DMS79 treated with DMSO at 0.1 percent for 48 hours (cell line): ENCODE measurements at places on chromosomes 1 and 21.

GRCh38 chr1:93769777-93770176 is 88.1 kb upstream of the BCAR3 start:
- no peak for DNase-seq

DNA sequence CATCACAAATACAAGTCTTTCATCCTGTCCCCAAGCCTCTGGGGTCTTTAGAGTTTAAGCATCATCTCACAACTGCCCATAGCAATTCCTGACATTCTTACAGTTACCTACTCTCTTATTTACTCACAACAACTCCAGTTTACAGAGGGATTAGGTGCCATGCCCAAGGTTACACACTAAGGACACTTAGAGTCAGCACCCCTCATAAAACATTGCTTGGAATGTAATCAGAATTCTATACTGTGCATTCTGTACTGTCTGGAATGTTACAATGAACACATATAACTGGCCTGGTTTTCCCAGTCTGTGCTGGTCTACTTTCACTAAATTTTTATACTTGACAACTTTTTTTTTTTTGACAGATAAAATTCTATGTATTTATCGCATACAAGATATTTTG is 14.5 kb upstream of the RBM15 start:
- no peak for DNase-seq

DNA sequence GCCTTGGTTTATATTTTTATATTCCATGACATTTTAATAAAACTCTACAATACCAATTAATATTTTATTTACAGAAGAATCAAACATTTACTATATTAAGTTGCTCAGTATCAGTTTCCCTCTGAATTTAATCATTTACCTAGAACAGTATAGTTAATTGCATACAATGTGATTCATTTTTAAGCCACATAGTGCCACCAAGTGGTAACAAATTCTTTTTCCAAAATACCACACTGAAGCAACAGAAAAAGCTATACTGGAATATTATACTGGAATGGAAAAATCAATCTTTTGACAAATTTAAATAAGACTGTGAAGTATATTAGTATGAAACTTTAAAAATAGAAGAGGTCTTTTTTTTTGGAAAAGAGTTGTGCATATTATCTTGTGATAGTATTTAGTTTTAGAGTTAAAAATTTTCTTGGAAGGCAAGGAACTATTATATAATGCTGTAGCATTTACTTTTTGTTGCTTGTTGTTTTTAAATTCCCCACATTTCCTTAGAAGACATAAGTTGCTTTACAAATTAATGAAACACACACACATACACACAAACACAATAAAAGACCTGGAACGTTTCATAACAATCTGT is 57.3 kb downstream of the ZNF644 start:
- DNase-seq: peak; percentile 13

DNA sequence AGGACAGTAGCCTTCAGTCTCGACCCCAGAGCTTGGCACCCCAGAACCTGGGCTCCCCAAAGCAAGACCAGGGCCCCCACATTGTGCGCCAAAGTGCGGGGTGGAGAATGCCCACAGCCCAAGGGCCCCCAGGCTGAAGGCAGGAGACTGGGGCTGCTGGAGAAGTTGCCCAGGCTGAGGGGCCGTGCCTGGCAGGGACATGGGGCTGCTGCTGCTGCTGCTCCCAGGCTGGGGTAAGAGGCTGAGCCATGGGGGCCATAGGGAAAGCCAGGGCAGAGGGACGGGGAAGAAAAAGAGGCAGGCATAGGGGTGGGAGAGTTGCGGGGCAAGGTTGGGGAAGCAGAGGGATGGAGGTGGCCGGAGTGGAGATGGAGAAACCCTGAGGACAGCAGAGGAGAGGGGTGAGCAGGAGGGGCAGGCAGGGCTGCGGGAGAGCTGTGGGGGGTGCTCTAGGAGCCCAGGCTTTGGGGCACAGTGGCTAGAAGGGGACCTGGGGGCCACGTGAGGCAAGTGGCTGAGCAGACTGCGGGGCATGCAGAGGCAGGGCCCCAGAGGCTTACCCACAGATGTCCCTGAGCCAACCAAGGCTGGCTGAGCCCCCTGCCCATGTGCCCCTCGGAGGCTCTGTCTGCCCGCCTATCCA is 18.9 kb downstream of the SLC27A3 start:
- DNase-seq: no peak

GRCh38 chr21:22211943-22212342 is 1213.7 kb downstream of the NCAM2 start:
- no peak for DNase-seq

GRCh38 chr1:199472018-199472417 is 555.5 kb upstream of the NR5A2 start:
- DNase-seq: no peak
